ENCODE measurements at places on chromosomes 4 and X. TPM values are rescaled to one million over a fixed set of nuclear protein-coding genes. Genes with fewer than 3 reads are reported as not detected.

GRCh38 chr4:150235317-150235716 lies 157.1 kb downstream of the DCLK2 start:
- no peak overlapping the region for H3K4me3 ChIP-seq
- no peaks in the 10 kb centered on the region for H3K27me3 ChIP-seq
- DNase-seq: no peak
- H3K4me1 ChIP-seq: no peaks in the 10 kb centered on the region
- H3K27ac ChIP-seq: no peak overlapping the region

- no peaks in the 10 kb centered on the region for H3K27me3 ChIP-seq
- no peak overlapping the region for H3K4me3 ChIP-seq
- H3K4me1 ChIP-seq: peaks cover 5% of the 10 kb centered on the region
- no peaks in the 10 kb centered on the region for H3K36me3 ChIP-seq
- H3K27ac ChIP-seq: no peak overlapping the region
Measured at GRCh38 chr4:76803522-76803921, 94.4 kb downstream of the SOWAHB start.

DNA sequence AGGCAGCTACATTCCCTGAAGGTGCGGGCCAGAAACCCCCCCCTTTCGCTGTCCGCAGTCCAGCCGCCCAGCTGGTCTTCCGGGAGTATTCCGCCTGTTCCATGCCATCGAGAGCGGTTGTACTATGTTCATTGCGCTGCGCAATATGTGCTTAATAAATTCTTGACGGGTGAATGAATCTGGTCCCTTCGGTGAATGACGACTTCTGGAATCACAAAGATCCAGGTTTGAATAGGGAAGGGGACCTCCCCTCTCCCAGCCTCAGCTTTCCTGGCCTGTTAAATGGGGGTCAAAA lies 777 bp upstream of the TFE3 start:
- peaks cover 7% of the 10 kb centered on the region for H3K36me3 ChIP-seq
- peak overlapping the region; percentile 32 for H3K4me3 ChIP-seq
- H3K4me1 ChIP-seq: peaks cover 19% of the 10 kb centered on the region
- DNase-seq: no peak

DNA sequence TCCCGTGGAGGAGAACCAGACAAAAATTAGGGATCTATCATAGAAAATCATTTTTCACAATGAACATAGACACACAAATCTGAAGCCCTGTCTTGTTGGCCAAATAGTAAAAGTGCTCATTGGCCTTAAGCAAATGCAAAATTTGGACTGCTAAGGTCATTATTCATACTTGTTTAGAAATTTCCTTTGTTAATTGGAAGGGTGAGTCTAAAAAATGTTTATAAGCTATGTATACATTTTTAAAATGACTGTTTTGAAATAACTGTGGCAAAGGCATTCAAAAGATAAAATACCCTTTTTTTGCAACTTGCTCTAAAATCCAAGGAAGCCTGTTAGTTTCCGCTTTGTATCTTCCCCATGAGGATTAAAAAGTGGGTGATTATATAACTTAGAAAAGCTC lies 195.0 kb downstream of the ZNF330 start:
- DNase-seq: no peak
- H3K27me3 ChIP-seq: no peaks in the 10 kb centered on the region
- no peaks in the 10 kb centered on the region for H3K4me1 ChIP-seq
- H3K27ac ChIP-seq: no peak overlapping the region
- H3K36me3 ChIP-seq: no peaks in the 10 kb centered on the region

DNA sequence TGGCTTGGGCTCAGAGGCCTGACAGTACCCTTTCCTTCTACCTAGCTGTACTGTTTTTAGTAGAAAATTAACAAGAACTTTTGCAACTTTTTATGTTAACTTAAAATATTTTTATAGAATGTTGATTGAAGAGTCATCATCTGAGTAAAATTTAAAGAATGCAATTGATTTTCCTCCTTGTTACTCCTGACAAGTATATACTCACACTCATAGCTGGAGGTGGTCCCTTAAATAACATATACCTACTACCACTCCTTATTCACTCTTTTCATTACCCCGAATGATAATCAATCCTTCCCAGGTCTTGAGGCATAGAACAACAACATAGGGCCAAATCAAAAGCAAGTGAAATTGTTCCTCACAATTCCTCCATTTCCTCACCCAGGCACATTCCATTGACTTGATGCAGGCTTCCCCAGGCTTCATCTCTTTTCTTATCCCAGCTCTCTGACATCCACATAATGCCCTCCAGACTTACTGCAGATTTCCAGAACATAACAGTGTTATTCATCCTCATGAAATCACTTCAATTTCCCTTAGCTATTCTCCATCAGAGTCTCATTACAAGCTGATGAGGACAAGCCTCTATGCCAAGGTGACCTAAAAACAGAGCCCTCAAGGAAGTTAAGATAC lies 73.2 kb upstream of the ANXA10 start:
- no peaks in the 10 kb centered on the region for H3K36me3 ChIP-seq
- H3K27ac ChIP-seq: no peak overlapping the region
- H3K4me1 ChIP-seq: no peaks in the 10 kb centered on the region
- no peaks in the 10 kb centered on the region for H3K27me3 ChIP-seq

GRCh38 chr4:47154816-47155370 lies 123.5 kb downstream of the GABRB1 start:
- no peak overlapping the region for H3K4me3 ChIP-seq
- no peaks in the 10 kb centered on the region for H3K27me3 ChIP-seq
- no peak for DNase-seq
- no peaks in the 10 kb centered on the region for H3K4me1 ChIP-seq

DNA sequence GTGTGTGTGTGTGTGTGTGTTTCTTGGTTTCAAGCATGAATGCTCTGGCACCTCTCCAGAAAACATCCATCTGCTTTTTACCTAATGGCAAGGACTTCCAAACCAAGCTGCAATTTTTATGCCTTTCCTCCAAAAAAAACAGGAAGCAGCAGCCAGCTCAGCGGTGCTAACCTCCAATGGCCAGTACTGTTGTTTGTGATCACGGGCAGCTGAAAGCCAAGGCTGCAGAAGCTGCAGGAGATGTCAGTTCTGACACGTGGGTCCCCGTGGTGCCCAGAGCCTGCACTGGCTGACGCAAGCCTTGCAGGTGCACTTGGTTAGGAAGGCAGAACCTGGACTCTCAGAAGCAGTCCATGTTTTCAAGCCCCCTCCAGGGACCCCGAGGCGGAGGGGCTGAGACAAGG lies 313.6 kb upstream of the DDX53 start:
- DNase-seq: no peak
- H3K4me3 ChIP-seq: no peak overlapping the region
- H3K4me1 ChIP-seq: no peaks in the 10 kb centered on the region
- H3K27ac ChIP-seq: no peak overlapping the region

- no peaks in the 10 kb centered on the region for H3K36me3 ChIP-seq
- DNase-seq: no peak
- H3K4me3 ChIP-seq: no peak overlapping the region
- no peaks in the 10 kb centered on the region for H3K27me3 ChIP-seq
- H3K27ac ChIP-seq: no peak overlapping the region
Measured at GRCh38 chrX:30301963-30302362, 7.2 kb downstream of the NR0B1 start.

DNA sequence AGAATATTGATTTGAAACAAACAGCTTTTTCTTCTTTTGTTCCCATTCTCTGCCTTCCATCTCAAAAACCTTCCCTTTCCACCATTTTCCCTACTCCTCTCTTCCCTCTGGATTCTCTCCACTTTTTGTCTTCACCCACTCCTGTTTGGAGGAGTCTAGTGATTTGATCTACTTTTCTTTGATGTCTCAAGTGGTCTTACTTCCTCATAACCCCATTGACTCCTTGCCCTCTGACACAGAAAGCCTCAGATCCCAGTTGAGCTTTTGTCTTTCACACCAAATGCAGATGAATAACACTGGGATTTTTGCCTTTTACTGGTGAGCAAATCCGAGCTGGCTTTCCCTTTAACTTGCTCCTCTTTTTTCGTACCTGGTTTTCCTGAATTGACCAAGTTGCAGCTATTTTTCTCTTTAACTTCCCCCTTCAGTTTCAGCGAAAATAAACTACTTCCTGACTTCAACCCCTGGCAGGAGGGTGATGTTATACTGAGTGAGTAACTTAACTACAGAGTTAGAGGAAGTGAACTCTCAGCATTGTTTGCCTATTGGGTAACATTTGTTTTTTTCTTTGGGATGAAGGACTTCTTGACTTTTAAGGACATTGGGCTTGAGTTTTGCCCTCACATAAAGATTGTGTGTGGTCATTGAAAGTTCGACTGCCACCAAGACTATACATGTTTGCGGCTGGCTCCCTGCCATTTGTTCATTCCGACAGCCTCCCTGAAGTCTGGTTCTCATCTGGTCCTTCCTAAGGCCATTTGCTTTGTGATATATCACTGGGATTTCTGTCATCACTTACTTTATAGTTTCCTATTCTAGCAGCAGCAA lies 392.8 kb upstream of the NR3C2 start:
- peaks cover 9% of the 10 kb centered on the region for H3K4me1 ChIP-seq
- H3K4me3 ChIP-seq: peak overlapping the region; percentile 33
- no peaks in the 10 kb centered on the region for H3K36me3 ChIP-seq
- peak overlapping the region; percentile 74 for H3K27ac ChIP-seq
- peak; percentile 73 for DNase-seq
- no peaks in the 10 kb centered on the region for H3K27me3 ChIP-seq

DNA sequence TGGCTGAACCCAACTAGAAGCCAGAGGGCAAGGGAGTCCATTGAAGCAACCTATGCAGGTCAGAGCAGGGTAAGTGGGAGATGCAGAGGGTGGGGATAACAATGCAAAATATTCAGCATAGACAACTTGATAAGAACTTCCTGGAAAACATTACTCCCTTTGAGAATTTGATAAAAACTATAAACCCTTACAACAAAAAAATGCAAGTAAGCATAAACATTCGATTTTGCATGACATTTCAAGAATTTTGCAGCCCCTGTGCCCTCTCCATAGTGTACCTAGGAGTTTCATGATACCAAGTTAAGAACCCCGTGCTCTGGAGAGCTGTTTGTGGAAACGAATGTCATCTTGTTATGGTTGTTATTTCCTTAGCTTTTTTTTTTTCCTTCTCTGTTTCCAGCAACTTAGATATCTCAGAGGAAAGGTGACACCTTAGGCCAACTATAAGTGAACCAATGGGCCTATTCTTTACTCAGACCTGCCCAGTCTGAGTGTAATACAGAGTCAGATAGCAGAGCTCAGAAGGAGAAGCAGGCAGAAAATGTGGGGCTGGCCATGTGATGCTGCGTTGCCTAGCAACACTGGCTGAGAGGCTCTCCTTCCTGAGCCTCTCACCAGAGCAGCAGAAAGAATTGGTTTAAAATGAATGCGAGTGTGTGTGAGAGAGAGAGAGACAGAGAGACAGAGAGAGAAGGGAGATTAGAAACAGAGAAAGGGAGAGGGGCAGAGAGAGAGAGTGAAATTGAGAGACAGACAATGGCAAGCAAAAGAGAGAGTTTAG lies 36.7 kb upstream of the GABRQ start:
- H3K27me3 ChIP-seq: no peaks in the 10 kb centered on the region
- H3K36me3 ChIP-seq: no peaks in the 10 kb centered on the region
- H3K27ac ChIP-seq: no peak overlapping the region

DNA sequence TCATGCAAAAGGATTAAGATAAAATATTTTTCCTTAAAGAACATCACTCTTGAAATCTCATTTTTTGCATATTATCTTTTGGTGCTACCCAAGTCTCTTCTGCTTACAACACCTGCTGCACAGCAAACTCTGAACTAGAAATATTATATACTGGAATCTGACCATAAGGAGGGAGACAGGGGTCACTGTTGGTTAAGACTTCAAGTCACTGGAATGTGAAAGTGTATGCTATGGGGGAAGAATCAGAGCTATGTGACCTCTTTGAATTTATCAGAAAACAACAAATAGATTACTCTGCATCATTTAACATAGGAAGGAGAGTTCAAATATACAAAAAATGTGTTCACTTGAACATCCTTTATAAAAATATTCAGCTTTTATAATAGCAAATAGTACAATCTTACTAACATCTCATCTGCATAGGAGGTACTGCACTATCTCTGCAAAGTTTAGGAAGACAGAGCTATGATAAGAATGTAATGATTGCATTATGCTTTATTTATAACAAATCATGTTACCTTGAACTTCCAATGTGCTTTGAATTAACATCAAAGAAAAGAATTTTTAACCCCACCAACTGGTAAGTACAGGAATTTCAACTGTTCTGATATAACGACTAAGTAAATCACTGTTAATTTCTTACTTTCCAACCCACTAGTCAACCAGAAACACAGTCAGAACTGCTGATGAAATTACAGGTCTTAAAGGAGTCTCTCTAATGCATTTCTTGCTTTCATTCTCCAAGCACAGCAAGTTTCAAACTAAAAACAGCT lies 69.8 kb downstream of the ZNF827 start:
- DNase-seq: no peak
- H3K4me1 ChIP-seq: no peaks in the 10 kb centered on the region
- H3K36me3 ChIP-seq: no peaks in the 10 kb centered on the region
- H3K27me3 ChIP-seq: no peaks in the 10 kb centered on the region

- H3K4me3 ChIP-seq: no peak overlapping the region
- no peaks in the 10 kb centered on the region for H3K36me3 ChIP-seq
- no peaks in the 10 kb centered on the region for H3K27me3 ChIP-seq
- H3K4me1 ChIP-seq: peaks cover 38% of the 10 kb centered on the region
- H3K27ac ChIP-seq: no peak overlapping the region
Measured at GRCh38 chr4:139458999-139459398, 5.1 kb downstream of the RAB33B start.

- H3K4me1 ChIP-seq: no peaks in the 10 kb centered on the region
- H3K27ac ChIP-seq: no peak overlapping the region
- no peak for DNase-seq
- H3K27me3 ChIP-seq: no peaks in the 10 kb centered on the region
- H3K4me3 ChIP-seq: no peak overlapping the region
- peaks cover 31% of the 10 kb centered on the region for H3K36me3 ChIP-seq
Measured at GRCh38 chr4:168930413-168931196, 79.5 kb downstream of the CBR4 start.

- peak overlapping the region; percentile 35 for H3K4me3 ChIP-seq
- H3K4me1 ChIP-seq: no peaks in the 10 kb centered on the region
- H3K36me3 ChIP-seq: no peaks in the 10 kb centered on the region
Measured at GRCh38 chrX:37781081-37781480, 1.2 kb downstream of the CYBB start.

- H3K27ac ChIP-seq: no peak overlapping the region
- H3K36me3 ChIP-seq: no peaks in the 10 kb centered on the region
- no peaks in the 10 kb centered on the region for H3K27me3 ChIP-seq
- no peaks in the 10 kb centered on the region for H3K4me1 ChIP-seq
Measured at GRCh38 chr4:39030725-39031124, 1.5 kb downstream of the TMEM156 start.

Gene NOX1
- total RNA-seq: not detected

Gene GC
- total RNA-seq: 0.86 TPM

Gene BTK
- 62.8 TPM for total RNA-seq

Measured in lower lobe of right lung (tissue), 2 donors.